Thoracic aorta (tissue), 2 donors: ENCODE measurements at places on chromosomes 4 and X.

DNA sequence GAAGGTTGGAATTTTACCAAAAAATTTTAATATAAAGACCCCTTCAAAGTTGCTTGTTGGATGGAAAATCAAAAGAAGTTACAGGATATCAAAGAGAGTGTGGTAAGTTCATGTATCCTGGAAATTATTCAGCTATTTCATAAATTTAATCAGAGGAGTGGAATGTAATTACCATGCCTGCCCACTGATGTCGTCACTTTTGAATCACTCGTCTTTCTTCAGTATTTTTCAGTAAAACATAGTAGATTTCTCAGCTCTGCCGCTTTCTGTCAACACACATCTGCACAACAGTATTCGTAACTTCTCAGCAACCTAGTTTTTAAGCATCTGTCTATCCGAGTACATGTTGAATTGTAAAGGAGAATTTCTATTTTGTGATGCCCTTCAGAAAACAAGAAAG is 2163.0 kb upstream of the AGA start:
- no peak for DNase-seq

GRCh38 chr4:27577951-27578350 is 717.3 kb downstream of the STIM2 start:
- DNase-seq: no peak

DNA sequence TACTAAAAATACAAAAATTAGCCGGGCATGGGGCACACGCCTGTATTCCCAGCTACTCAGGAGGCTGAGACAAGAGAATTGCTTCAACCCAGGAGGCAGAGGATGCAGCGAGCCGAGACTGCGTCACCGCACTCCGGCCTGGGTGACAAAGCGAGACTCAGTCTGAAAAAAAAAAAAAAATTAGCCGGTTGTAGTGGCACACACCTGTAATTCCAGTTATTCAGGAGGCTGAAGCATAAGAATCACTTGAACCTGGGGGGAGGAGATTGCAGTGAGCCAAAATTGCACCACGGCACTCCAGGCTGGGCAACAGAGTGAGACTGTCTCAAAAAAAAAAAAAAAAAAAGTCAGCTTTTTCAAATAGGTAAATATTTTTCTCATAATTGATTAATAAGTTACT is 71.9 kb downstream of the WDFY3 start:
- no peak for DNase-seq

GRCh38 chrX:103310555-103311398 is at the start of gene BEX2:
BEX2 (minus strand) TSS chrX:103310990; CDS start chrX:103309976, 1,014 bp downstream.
- peak; percentile 6 for DNase-seq

DNA sequence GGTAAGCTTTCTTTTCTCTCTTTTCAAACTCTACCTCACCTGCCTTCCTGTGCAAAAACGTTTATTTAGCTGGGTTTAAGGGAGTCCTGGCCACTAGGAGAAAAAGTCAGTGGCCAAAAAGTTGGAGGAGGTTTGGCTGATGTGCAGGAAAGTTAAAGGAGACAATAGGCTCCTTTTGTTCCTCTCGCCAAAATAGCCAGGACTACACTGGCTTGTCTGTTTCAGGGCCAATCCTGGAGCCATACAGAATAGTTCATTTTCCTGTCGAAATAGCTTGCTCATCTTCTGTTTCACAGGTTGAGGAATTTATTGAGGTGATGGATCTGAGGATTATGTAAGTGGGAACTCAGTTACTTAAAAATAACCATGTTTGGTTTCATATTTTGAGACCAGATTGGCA is 423 bp downstream of the HEPH start:
- DNase-seq: no peak

DNA sequence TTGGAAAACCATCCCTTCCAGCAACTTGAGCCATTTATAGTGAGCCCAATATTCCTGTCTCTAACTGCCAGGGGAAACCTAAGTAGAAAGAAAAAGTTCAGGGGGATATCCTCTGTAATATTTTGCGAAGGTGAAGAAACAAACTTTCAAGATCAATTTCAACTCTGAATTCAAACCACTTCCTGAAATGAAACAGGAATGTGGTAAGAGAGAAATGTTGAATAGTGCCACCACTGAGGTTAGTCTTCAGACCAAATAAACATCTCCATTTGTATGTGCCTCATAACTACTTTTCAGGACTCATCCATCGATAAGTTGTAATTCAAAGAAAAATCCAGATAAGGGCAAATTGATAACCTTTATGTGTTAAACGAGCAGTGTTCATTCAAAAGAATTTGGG is 128.7 kb downstream of the GABRB1 start:
- DNase-seq: no peak

GRCh38 chrX:133413218-133413925 is 1.9 kb downstream of the GPC4 start:
- DNase-seq: no peak

- DNase-seq: no peak
These were observed 444.0 kb upstream of the TRAM1L1 start for GRCh38 chr4:117529401-117529800.

DNA sequence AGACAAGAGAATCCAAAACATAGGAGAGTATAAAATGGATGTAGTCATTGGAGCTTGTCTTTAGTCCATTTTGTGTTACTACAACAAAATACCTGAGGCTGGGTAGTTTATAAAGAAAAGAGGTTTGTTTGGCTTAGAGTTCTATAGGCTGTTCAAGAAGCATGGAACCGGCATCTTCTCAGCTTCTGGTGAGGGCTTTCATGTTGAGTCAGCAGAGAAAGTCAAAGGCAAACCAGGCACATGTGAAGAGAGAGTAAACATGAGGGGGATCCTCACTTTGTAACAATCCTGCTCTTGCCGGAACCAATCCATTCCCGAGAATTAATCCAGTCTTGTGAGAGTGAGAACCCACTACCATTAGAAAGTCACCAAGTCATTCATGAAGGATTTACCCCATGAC is 8.1 kb upstream of the HCCS start:
- DNase-seq: no peak

- no peak for DNase-seq
These were observed 294.4 kb downstream of the INPP4B start for GRCh38 chr4:142551517-142552305.

DNA sequence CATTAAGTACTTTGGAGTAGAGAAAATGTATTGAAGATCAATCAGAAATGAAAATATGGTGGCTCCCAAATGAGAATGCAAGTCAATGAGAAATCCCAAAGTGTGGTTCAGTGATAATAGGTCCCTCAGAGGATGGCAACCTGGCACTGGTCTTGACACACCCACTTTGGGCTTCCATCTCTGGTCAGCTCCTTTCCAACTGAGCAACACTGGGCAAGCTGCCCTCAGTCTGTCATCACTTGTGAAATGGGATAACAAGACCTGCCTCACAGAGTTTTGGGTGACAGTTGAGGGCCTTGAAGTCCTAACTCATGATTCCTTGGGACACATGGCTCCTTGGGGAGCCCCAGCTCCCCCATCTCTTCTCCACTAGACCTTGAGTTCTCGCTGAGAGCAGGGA is 29.0 kb upstream of the MAMLD1 start:
- no peak for DNase-seq

DNA sequence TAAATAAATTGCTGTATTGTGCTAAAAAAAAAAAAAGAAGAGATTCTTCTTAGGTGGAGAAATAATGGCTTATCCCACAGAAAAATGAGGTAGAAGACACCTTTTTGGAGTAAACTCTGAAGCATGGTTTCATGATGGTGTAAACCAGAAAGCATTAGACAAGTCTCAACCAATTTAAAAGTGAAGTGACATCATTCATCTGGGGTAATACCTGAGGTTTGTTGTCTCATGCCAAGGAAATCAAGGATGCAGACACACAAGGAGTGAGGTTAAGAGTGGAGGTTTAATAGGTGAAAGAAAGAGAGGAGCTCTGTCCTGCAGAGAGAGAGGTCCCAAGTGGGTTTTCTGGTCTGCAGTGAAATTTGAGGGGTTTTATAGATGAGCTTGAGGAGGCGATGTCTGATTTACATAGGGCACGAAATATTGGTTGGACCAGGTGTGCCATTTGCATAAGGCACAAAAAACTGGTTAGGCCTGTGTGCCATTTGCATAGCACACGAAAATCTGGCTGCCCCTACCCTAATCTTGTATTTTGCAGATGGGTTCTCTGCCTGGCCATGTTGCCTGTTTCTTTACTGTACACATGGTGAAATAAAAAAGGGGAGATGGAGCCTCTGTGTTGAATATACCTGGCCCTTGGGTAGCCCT is 25.0 kb upstream of the CWH43 start:
- no peak for DNase-seq

GRCh38 chrX:13287816-13288215 is 32.0 kb downstream of the ATXN3L start:
- no peak for DNase-seq

- no peak for DNase-seq
These were observed 88.8 kb downstream of the SORCS2 start for GRCh38 chr4:7280926-7281690.

DNA sequence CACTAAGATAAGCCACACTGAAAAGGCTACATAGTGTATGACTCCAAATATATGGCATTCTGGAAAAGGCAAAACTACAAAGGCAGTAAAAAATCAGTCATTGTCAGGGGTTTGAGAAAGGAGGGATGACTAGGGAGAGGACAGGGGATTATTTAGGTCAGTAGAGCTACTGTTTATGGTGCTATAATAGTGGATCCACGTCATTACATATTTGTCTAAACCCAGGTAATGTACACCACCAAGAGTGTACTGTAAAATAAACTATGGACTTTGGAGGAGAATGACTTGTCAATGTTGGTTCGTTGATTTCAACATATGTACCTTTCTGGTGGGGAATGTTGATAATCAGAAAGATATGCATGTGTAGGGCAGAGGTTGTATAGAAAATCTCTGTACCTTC is 837.6 kb downstream of the FAM133A start:
- no peak for DNase-seq

GRCh38 chr4:81106150-81106549 is 75.6 kb downstream of the BMP3 start:
- DNase-seq: no peak

- DNase-seq: no peak
These were observed 18.7 kb upstream of the GABRB1 start for GRCh38 chr4:47012676-47013075.

- DNase-seq: no peak
These were observed 407.0 kb downstream of the KLHL4 start for GRCh38 chrX:87924619-87925018.

- no peak for DNase-seq
These were observed 38.9 kb upstream of the PHEX start for GRCh38 chrX:21993265-21993664.

GRCh38 chr4:106056914-106057313 is 161.6 kb downstream of the NPNT start:
- DNase-seq: no peak

DNA sequence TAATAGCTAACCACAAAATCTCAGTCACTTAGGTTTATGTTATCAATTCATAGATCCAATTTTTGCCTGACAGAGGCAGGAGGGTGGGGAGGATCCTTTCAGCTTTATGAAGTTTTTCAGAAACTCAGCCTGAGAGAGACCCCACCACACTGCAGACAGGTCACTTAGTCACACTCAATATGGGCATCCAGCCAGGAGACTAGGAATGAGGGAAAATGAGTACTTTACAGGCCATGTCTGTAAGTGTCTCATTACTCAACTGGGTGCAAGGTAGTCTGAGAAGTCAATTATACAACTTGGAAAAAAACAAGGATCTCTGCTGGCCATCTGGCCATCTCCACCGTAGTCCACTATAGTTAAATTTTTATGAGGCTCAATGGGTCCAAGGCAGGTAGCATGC is 365.9 kb downstream of the INPP4B start:
- no peak for DNase-seq

GRCh38 chrX:96987228-96987627 is 103.5 kb downstream of the RPA4 start:
- no peak for DNase-seq

GRCh38 chr4:182113779-182114178 is 129.4 kb upstream of the TENM3 start:
- no peak for DNase-seq

DNA sequence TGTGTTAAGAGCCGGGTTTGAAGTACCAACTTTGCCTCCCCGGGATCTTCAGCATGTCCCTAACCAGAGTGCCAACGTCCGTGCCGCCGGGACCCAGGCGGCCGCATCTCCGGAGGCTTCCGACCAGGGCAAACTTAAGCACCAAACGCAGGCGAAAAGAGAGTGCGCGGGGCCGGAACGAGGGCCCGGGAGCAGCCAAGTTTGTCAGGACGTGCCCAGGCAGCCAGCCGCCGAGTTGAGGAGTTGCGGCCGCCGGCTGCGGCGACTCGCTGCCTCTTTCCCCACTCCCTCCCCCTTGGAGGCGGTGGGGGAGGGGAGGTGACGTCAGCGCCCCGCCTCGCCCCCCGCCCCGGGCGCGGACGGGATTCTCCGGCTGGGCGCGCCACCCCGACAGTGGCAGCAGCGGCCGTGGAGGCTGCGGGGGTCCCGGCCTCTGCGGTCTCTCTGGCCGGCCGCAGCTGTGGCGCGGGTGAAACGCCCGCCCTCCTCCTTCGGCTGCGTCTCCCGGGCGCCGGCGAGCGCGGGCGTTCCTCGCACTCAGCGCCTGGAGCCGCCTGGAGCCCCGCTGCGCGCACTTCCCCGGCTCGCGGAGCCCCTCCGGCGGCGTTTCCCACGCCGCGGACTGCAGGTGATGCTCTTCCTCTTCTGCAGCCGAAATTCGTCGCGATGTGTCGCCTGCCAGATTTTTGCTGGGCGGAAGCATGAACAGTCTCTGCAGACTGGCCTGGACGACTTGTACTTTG is 2.9 kb upstream of the FAT1 start:
- no peak for DNase-seq

GRCh38 chr4:39596971-39597370 is 41.7 kb downstream of the SMIM14 start:
- no peak for DNase-seq

DNA sequence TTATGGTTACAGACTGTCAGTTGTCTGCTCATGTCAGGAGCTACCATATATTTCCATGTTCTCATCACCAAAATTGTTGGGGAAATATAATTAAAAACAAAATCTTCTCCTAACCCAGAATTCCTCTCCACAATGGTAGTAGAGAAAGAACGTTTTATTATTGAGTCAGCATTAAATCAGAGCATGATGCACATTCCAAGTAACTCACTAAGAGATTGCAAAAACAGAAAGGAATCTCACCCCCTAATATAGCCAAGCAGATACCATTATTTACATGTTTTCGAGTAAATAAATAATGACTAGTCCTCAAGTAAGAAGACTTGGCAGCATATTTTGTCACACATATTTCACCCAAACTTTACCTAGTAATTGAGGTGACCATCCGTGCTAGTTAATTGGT is 36.2 kb upstream of the ARHGEF6 start:
- no peak for DNase-seq

- no peak for DNase-seq
These were observed 147.7 kb upstream of the GYPA start for GRCh38 chr4:144288011-144288903.
